PC-9 (cell line): ENCODE measurements at places on chromosomes 6 and 20. TPM values are rescaled to one million over a fixed set of nuclear protein-coding genes. Genes with fewer than 3 reads are reported as not detected.

- peak; percentile 60 for DNase-seq
Measured at GRCh38 chr20:43691928-43692524, 25.1 kb downstream of the MYBL2 start.

DNA sequence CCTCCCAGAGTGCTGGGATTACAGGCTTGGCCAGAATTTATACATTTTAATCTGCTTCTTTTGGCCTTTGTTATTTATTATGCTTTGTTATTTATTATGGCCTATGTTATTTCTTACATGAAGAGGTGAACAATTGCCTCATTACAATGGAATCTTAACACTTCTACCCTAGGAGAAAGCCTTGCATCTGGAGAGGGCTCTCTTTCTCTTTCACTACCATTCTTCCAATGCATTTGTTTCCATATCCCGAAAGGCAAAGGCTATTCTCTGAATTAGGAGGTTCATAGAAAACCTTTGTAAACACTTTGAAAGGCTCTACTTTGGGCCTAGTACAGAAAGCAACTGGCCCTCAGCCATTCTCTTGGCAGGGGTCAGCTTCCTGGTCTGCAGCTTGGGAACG, 19.9 kb upstream of the DEK start:
- no peak for DNase-seq

GRCh38 chr6:160133441-160134336, 12.1 kb downstream of the SLC22A1 start:
- DNase-seq = no peak

- DNase-seq = no peak
Measured at GRCh38 chr20:24724982-24725533, 224.0 kb upstream of the CST7 start.

DNA sequence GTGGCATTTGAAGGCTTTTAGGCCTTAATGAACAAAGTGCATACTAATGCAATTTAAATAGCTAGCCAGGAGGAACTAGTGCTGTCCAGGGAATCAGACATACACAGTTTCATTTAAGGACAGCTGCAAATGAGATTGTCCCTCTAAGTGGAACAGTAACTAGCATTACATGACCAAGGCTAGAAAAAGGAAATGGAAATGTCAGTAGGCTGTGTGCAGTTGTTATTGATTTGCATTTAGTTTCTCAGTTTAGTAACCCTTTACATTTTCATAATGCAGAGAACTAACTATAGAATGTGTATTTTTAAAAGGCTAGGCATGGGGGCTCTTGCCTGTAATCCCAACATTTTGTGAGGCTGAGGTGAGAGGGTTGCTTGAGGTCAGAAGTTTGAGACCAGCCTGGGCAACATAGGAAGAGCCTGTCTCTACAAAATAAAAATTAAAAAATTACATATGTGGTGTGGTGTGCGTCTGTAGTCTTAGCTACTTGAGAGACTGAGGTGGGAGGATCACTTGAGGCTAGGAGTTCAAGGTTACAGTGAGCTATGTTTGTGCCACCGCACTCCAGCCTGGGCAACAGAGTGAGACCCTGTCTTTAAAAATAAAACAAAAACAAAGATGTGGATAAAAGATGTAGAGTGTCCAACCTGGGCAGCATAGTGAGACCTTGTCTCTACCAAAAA, 468.0 kb downstream of the UTRN start:
- no peak for DNase-seq

DNA sequence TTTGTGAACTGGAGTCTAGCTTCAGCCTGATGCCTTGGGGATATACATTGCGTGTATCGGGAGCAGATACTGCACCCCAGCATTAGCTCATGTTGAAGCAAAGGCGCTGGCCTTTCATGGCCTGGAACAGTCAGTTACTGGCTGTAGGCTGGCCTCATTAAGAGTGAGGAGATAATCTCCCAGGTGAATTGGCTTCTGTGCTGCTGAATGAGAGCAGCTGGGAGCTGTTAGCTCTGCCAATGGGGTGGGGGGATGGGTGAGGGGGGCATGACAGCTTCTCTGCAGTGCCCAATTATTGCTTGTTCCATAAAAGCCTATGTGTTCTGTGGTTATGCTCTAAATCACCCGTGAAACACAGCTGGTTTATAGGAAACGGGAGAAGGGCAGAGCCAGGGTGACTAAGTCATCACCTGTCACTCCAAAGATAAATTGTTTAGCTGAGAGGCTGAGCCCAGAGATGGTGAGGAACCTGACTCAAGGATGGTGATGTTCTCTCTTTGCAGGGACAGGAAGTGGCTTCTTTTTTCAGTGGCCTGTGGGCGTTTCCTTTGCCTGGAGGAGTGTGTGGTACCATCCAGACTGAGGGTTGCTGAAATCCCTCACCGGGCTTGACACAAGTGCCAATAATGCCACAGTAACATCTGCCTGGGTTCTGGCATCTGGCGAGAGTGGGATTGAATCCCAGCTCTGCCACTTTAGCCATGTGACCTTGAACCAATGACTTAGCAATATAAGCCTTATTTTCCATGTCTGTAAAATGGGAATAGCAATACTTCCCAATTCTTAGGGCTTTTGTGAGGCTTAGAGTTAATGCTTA, 170.8 kb downstream of the BCAS1 start:
- peak; percentile 88 for DNase-seq

GRCh38 chr6:36906539-36907325, 21.0 kb downstream of the C6orf89 start:
- DNase-seq = no peak

DNA sequence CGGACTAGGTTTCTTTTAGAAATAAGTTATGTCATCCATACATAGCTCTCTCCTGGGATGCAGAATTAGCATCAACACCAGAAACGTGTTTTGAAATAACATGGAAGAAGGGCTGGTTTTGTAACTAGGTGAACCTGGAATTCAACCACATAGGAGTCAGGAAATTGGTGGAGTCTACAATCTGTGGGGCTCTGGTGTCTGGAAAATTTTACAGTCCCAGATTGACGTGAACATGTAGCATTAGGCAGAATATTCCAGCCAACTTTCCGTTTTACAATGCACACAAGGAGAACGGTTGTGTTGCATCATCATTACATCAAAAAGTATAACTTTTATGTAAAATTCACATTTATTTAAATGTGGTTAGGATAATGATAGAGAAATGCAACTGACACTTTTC, 1.9 kb downstream of the KCNQ5 start:
- no peak for DNase-seq

DNA sequence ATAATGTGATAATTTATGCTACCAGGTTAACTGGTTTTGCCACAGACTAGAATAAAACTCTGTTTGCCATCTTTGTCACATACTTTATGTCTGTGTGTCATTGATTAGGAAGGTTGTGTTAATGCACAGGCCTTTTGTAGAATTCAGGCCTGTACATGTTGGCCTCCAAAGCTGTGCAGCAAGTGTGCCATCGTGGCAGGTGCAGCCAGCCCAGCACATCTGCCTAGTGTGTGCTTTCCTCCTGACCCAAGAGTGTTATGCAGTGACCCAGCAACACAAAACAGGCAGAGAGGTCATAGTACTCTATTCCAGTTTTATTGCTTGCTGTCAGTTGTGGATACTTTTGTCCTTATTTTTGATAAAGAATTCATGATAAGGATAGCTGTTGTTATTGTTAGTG, 3.7 kb downstream of the MAP3K4 start:
- no peak for DNase-seq

DNA sequence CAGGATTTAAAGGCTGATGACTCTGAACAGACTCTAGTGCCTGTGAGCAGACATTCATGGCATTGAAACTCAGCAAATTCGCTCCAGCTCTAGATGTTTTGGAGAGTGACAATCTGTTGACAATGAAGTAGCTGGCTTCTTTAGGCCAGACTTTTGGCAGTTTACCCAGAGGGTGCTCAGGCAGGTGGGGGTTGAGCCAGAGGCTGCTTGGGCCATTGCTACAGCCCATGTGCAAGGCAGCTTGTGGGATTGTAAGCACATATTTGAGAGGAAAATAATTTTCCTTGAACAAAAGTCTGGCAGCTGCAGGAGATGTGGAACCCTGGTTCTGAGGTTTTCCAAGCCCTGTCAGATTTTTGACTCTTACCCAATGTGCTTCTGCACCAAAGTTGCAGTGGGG, 311.6 kb downstream of the CDC5L start:
- DNase-seq = no peak

- no peak for DNase-seq
Measured at GRCh38 chr6:128425856-128426255, 94.5 kb downstream of the PTPRK start.

DNA sequence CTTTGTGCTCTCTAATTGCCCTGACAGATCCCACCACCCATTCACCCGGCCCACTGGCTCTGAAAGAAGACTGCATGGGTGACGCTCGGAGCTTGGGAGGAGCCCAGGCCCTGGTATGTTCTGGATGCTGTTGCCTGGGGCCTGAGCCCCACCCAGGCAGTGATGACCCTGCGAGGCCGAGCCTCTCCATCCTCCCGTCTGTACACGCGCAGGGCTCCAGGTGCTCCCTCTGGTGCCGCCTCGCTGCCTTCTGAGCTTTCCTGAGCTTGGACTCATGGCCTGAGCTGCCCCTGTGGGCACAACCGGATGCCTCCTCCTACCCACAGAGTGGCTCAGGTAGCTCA, 61.2 kb downstream of the STK35 start:
- no peak for DNase-seq

DNA sequence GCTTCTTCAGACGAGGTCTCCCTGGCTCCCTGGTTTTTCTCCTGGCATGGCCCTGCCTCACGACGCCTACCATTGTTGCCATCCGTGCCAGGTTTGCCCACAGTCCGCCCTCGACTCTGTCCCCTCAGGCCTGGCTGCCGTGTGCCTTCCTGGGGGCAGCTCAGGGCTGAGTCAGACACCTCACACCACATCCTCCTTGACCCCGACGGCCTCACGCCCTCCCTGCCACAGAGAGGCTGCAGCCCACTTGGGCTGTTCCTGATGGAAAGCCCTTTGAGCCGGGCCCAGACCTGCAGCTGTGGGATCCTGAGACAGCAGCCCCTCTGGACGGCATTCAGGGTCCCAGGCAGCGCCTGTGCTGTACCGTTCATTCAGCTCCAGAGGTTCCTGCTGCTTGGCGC, 108.3 kb downstream of the PSMB1 start:
- DNase-seq = no peak

- no peak for DNase-seq
Measured at GRCh38 chr6:157670466-157671186, 152.4 kb upstream of the SNX9 start.

DNA sequence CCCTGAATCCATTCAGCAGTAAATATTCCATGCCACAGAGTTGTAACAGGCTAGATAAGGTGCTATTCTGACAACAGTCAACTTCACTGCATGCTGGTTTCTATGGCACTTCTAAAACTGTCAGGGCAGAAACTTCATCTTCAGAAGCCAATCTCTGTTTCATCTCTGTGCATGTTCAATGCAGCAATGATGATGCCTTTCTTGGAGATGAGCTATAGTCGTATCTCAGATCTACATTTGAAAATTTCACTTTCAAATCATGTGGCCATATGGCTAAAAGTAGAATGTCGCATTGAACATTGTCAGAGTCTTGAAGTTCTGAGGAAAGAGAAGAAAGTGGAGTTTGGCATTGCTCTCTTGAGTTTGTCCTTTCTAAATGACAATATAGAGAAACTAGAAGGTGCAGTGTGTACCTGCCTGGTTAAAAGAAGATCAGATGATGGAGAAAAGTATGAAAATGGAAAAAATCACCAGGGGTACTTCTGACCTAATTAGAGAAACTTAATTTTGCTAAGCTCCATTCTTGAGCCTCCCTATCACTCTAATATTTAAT, 49.0 kb upstream of the VSTM2L start:
- DNase-seq = no peak

DNA sequence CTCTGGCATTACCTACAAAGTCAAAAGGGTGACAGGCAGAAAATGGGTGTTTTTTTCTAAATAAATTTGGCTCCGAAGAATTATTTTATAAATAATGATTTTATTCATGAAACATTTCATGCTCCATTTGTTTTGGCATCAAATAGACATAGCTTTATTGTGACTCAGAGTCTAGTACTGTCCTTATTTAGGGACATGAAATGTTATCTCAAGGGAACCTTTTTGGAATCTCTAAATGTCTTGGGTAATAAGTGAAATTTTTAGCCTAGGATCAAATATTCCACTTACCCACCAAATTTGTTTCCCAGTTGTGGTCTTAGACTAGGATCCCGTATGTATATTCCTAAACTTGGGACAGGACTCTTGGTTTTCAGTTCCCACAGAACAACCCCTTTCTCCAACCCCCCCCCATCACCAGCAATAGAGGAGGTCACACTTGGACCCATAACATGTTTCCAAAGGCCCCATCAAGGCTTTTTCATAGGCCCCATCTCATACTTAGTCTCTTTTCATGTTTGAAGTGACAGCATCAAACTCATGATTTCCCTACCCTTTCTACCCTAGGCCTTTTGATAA, 81.8 kb downstream of the JAG1 start:
- DNase-seq = no peak

GRCh38 chr20:36421641-36422040, 115.5 kb downstream of the DLGAP4 start:
- DNase-seq = no peak

GRCh38 chr20:40687384-40688128, 1.5 kb downstream of the MAFB start:
- no peak for DNase-seq

DNA sequence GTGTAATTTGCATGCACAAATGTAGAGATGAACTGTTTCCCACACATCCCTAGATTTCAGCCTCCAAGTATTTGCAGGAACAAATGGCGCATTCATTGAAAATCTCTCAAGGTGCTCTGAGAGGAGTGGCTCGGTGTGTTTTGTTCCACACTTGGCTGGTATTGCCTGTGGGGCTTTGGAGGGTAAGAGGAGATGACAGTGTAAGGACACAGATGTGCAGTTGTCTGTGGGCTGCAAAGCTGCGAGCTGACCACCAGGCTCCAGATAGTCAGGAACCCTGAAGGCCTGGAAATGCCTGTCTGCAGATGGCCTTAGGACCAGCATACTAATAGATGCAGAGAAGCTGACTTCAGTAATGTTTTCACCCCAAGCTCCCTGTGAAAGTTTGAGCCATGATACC, 57.7 kb upstream of the PBOV1 start:
- DNase-seq = no peak

- no peak for DNase-seq
Measured at GRCh38 chr20:60955706-60956105, 296.4 kb upstream of the CDH4 start.

Gene OPN5
- not detected in 2 replicates for total RNA-seq

Gene PSMF1
- 166 and 186 TPM in 2 replicates for total RNA-seq

Gene BPIFB4
- total RNA-seq = not detected in 2 replicates

Gene SLC22A7
- not detected in 2 replicates for total RNA-seq

Gene BIRC7
- 0.58 TPM in 1 of 2 replicates, not detected in the other for total RNA-seq

Gene MUC22
- total RNA-seq = not detected in 2 replicates

Gene KIAA0408
- not detected in 2 replicates for total RNA-seq

Gene FAM83B
- 10.1 and 15.6 TPM in 2 replicates for total RNA-seq
